RWPE1 (cell line): ENCODE measurements at places on chromosomes 13 and 19.

DNA sequence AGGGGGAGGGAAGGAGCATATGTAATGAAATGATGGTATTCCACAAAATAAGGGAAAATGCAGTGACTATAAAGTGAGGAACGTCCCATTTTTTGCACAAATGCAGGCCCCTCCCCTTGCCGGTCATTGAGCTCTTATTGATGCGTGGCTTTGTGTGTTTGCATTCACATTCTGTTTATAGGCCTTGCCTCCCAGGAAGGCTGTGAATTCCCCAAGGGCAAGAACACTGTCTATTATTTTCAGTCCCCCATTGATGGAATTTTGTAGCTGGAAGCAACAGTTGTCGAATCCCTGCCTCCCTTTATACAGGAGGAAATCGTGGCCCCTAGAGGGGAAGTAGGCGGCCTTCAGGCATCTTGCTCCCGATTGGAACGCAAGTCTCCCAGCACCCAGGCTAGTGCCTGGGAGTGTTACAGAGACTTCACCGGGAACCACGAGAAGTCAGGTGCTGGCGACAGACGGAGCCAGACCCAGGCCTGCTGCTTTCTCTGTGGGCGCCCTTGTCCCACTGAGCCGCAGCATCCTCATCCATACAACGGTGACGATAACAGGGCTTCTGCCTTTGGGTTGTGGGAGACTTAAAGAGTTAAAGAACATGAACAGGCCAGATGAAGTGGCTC, 6.9 kb downstream of the SBSN start:
- no peak for DNase-seq

DNA sequence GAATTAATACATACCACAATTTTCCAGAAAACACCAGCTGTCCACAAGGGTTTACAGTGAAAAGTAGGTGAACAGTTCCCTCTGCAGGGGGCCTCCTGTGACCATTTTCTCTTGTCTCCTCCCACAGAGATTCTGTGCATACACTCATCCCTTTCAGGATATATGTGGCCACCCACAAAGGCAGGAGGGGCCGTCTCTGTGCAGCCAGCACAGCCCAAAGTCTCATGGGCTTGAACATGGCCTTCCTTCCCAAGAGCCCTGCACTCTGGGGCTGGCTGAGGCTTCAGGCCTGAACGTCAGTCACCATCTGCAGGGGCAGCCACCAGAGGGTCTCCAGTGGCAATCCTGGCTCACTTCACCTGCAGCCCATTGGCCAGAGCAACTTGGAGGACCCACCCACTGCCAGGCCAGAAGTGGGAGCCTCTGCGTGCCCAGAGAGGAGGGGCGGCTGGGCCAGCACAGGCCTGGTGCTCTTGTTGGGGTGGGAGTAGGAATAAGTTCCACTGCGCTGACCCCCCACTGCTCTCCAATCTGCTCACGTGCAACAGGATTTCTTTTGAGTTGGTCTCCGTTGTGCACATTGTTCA, 25.1 kb downstream of the TMEM161A start:
- DNase-seq: no peak

GRCh38 chr19:48396016-48396823, 2.8 kb downstream of the GRIN2D start:
- no peak for DNase-seq

GRCh38 chr13:101915755-101916107, 463.3 kb downstream of the ITGBL1 start:
- DNase-seq: no peak

GRCh38 chr19:47155148-47155547, 24.5 kb downstream of the SAE1 start:
- DNase-seq: no peak

- no peak for DNase-seq
Observed at GRCh38 chr19:46564701-46565100, 36.4 kb upstream of the CALM3 start.
